ENCODE measurements at places on chromosomes 7 and 10. TPM values are rescaled to one million over a fixed set of nuclear protein-coding genes. Genes with fewer than 3 reads are reported as not detected.

The TDRD1 gene
- 0.70 TPM for total RNA-seq

The CALHM3 gene
- total RNA-seq: not detected

The MYH16 gene
- total RNA-seq: not detected

The ANKRD1 gene
- total RNA-seq: not detected

The MRPL43 gene
- total RNA-seq: 87.4 TPM

The ADCK2 gene
- total RNA-seq: 18.4 TPM

The CLCN1 gene
- total RNA-seq: not detected

The CAMK1D gene
- 6.8 TPM for total RNA-seq

The GIMAP5 gene
- 5.6 TPM for total RNA-seq

The TEX47 gene
- total RNA-seq: not detected

The NEUROG3 gene
- not detected for total RNA-seq

DNA sequence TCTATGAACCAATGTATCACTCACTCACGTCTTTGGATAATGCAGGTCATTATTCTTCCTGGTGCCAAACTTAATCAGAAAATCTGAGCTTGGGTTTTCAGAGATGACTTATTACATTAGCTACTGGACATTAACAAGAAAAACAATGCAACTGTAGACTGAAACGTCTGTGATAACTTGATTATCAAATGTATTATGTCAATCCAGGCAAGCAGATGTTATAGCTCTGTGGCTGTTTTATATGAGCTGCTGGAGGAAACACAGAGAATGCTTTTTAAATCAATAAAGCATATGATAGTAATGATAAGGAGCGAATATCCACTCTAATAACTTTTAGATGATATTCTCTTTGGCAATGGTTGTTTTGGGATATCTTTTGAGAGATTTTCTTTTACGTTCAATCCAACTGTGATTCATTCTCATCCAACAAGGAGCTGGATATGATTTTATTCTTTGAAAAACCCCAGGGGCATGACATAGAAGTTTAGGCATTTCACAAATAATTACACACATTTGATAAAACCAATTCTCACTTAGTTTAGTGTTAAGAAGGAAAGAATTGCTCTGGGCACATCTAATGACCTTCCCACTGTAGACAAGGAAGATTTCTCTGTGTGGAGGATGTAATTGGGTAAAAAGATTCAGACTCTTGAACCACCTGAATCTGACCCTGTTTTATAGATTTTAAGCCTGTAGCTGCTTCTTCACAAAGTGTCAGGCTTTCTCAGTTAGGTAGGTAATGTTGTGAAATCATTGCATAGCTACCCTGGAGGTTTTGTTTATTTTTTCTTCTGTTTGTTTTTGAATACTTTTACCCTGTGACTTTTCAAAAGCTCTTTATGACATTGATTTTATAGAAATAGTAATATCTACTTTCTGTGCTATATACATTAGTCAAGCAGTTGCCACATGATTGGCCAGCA lies 1124.7 kb downstream of the DNAJB9 start:
- H3K27me3 ChIP-seq: no peaks in the 10 kb centered on the region
- no peak overlapping the region for H3K4me3 ChIP-seq
- H3K36me3 ChIP-seq: no peaks in the 10 kb centered on the region
- DNase-seq: no peak
- H3K4me1 ChIP-seq: no peaks in the 10 kb centered on the region
- H3K27ac ChIP-seq: no peak overlapping the region

DNA sequence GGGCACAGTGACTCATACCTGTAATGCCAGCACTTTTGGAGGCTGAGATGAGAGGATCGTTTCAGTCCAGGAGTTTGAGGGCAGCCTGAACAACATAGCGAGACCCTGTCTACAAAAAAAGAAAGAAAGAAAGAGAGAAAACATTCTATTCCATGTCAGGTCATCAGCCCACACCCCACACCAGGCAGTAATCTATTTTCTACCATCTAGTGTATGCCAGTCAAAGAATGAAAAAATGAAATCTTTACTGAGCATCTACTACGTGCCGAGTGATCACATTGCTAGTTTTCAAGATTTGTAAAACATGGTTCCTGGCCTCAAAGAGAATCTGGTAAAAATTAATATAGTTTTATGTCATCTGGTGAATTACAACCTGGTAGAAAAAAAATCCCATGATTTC lies 3.1 kb upstream of the EPHB4 start:
- peaks cover 6% of the 10 kb centered on the region for H3K4me1 ChIP-seq
- no peaks in the 10 kb centered on the region for H3K27me3 ChIP-seq
- H3K4me3 ChIP-seq: no peak overlapping the region
- DNase-seq: no peak

DNA sequence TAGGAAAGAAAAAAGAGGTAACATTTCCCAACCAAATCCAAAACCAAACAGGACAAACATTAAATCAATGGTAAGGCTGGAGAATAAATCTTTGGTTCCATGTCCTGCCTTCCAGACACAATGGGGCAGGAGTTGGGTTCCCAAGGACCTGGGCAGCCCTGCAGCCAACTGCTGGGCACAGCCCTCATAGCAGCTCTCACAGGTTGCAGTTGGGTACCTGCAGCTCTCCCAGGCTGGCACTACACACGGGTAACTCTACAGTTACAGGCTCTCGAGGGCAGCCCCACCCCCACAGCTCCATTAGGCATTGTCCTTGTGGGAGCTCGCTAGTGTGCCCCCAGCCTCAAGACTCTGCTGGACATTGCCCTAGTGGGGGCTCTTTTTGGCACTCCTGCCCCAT lies 7.5 kb downstream of the GRB10 start:
- H3K36me3 ChIP-seq: no peaks in the 10 kb centered on the region
- H3K27ac ChIP-seq: no peak overlapping the region
- no peak overlapping the region for H3K4me3 ChIP-seq
- DNase-seq: no peak
- H3K4me1 ChIP-seq: peaks cover 2% of the 10 kb centered on the region

DNA sequence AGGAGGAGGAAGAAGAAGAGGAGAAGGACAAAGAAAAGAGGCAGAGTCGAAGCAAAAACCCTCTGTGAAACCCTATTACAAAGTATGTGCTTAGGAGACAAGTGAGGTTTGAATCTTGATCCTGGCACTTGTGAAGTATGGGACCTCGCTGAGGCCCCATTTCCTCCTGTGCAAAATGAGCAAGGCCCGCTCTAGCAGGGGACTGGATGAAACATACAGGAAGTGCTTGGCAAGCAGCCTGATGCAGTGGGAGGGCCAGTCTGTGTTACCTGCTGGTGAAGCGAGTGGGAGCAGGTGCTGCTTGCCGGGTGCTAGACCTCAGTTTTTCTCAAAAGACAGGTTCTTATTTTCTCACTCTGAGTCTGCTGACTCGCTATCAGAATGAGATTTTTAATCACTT lies 150.4 kb downstream of the JCAD start:
- no peaks in the 10 kb centered on the region for H3K36me3 ChIP-seq
- DNase-seq: no peak
- H3K4me3 ChIP-seq: no peak overlapping the region
- no peak overlapping the region for H3K27ac ChIP-seq
- no peaks in the 10 kb centered on the region for H3K27me3 ChIP-seq

DNA sequence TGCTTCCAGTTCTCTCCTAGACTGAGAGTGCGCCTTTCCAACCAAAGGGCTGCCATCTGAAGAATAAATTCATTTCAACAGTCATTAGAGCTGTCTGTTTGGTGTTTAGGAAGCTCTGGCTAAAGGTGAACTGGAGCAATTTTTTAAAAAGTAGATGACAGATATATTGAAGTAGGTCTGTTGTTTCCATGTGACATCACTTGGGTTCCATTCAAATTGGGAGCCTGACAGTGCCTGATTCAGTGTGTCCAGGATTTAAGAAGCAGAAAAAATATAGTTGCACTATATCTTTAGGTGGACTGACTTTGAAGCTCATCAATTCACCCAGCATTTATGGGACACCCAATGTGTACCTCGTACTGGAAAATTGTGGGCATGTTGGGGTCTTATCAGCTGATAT lies 367.7 kb downstream of the BBS9 start:
- no peaks in the 10 kb centered on the region for H3K4me1 ChIP-seq
- H3K4me3 ChIP-seq: no peak overlapping the region
- H3K27me3 ChIP-seq: no peaks in the 10 kb centered on the region

GRCh38 chr10:113711142-113711541 lies 31.4 kb downstream of the CASP7 start:
- no peaks in the 10 kb centered on the region for H3K27me3 ChIP-seq
- H3K4me1 ChIP-seq: peaks cover 2% of the 10 kb centered on the region
- H3K36me3 ChIP-seq: no peaks in the 10 kb centered on the region

- H3K4me3 ChIP-seq: no peak overlapping the region
- H3K36me3 ChIP-seq: no peaks in the 10 kb centered on the region
- DNase-seq: no peak
- H3K27me3 ChIP-seq: no peaks in the 10 kb centered on the region
- no peaks in the 10 kb centered on the region for H3K4me1 ChIP-seq
These were observed 8.9 kb upstream of the KCNK18 start for GRCh38 chr10:117188371-117188770.

- peaks cover 8% of the 10 kb centered on the region for H3K4me1 ChIP-seq
- no peak overlapping the region for H3K27ac ChIP-seq
- H3K4me3 ChIP-seq: no peak overlapping the region
- no peaks in the 10 kb centered on the region for H3K27me3 ChIP-seq
These were observed 51.6 kb downstream of the NUDCD3 start for GRCh38 chr7:44438816-44439215.

DNA sequence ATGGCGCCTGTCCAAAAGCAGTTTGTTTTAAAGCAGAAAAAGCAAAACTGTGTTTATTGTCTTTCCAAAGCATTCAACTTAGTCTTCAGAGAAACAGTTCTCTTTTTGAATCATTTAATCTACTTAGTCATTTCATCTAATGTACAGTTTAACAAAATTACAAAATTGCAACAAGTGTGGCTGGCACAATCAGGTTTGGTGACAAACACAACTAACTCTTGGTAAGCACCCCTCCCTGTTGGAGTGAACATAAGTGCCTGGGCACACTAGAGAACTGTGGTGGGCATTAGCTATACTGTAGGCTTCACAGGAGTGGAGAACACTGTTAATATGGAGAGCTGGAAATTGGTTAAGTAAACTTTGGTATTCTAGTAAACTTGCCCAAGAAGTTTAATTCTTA lies 6.9 kb downstream of the CREM start:
- no peaks in the 10 kb centered on the region for H3K36me3 ChIP-seq

DNA sequence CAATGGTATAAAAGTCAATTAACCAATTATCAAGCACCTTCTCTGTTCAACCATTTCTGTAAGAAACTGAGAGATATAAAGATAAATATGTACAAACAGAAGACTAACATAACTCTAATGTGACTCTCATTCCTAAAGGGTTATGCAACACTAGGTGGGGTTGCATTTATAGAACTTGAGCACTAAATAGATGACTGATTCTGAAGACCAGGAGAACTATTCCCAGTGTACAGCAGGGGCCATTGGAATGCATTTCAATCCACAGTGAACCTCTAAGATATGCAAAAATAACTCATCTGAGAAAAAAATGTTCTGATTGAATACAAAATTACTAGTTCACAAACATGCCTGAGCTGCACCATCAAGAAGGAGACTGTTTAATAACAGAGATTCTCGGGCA lies 341.2 kb upstream of the STEAP1 start:
- H3K4me1 ChIP-seq: no peaks in the 10 kb centered on the region
- H3K36me3 ChIP-seq: no peaks in the 10 kb centered on the region
- H3K27me3 ChIP-seq: no peaks in the 10 kb centered on the region
- no peak overlapping the region for H3K27ac ChIP-seq
- no peak overlapping the region for H3K4me3 ChIP-seq
- DNase-seq: no peak

- no peak overlapping the region for H3K27ac ChIP-seq
- no peaks in the 10 kb centered on the region for H3K36me3 ChIP-seq
- H3K27me3 ChIP-seq: no peaks in the 10 kb centered on the region
- H3K4me1 ChIP-seq: no peaks in the 10 kb centered on the region
These were observed 149.4 kb downstream of the LRRN3 start for GRCh38 chr7:111240371-111240770.

GRCh38 chr10:130899856-130900255 lies 411.7 kb downstream of the TCERG1L start:
- H3K4me1 ChIP-seq: no peaks in the 10 kb centered on the region
- no peaks in the 10 kb centered on the region for H3K27me3 ChIP-seq
- no peak overlapping the region for H3K27ac ChIP-seq
- no peaks in the 10 kb centered on the region for H3K36me3 ChIP-seq

- no peaks in the 10 kb centered on the region for H3K36me3 ChIP-seq
- no peaks in the 10 kb centered on the region for H3K4me1 ChIP-seq
- H3K4me3 ChIP-seq: no peak overlapping the region
- DNase-seq: no peak
- no peak overlapping the region for H3K27ac ChIP-seq
These were observed 166.6 kb downstream of the TAX1BP1 start for GRCh38 chr7:27906385-27907091.

GRCh38 chr7:44767912-44768627 lies 19.4 kb downstream of the ZMIZ2 start:
- no peaks in the 10 kb centered on the region for H3K27me3 ChIP-seq
- DNase-seq: peak; percentile 83
- peak overlapping the region; percentile 73 for H3K27ac ChIP-seq
- H3K4me3 ChIP-seq: no peak overlapping the region
- H3K36me3 ChIP-seq: no peaks in the 10 kb centered on the region

GRCh38 chr10:70565556-70566514 lies 36.7 kb downstream of the PRF1 start:
- H3K27ac ChIP-seq: no peak overlapping the region
- H3K27me3 ChIP-seq: no peaks in the 10 kb centered on the region
- no peak overlapping the region for H3K4me3 ChIP-seq
- no peaks in the 10 kb centered on the region for H3K36me3 ChIP-seq

DNA sequence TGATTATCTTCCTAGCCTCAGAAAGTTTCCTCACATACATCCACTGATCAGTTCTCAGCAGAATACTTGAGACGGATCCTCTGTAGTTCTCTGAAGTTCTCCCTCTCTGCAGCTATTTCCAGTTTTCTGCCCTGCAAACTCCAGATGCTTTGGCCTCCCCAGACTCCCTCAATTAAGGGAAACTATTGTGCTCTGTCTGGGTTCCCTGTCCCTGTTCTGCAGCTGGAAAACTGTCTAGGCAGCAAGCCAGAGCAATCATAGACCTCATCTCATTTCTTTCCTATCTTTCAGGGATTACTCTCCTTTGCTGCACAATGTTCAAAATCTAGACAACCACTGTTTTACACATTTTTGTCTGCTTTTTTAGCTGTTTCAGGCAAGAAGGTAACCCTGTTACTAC lies 9.2 kb downstream of the MICU1 start:
- H3K4me3 ChIP-seq: no peak overlapping the region
- no peaks in the 10 kb centered on the region for H3K27me3 ChIP-seq
- no peaks in the 10 kb centered on the region for H3K36me3 ChIP-seq
- H3K27ac ChIP-seq: no peak overlapping the region
- no peak for DNase-seq

- no peak overlapping the region for H3K27ac ChIP-seq
- DNase-seq: peak; percentile 25
- H3K4me3 ChIP-seq: no peak overlapping the region
- no peaks in the 10 kb centered on the region for H3K4me1 ChIP-seq
- H3K27me3 ChIP-seq: no peaks in the 10 kb centered on the region
- no peaks in the 10 kb centered on the region for H3K36me3 ChIP-seq
These were observed 5.3 kb downstream of the POLR2J start for GRCh38 chr7:102473271-102473991.
